ENCODE measurements at places on chromosomes 16 and 17. TPM values are rescaled to one million over a fixed set of nuclear protein-coding genes. Genes with fewer than 3 reads are reported as not detected.

The MYH8 gene
- total RNA-seq: not detected

The LRRC46 gene
- 0.41 TPM for total RNA-seq

DNA sequence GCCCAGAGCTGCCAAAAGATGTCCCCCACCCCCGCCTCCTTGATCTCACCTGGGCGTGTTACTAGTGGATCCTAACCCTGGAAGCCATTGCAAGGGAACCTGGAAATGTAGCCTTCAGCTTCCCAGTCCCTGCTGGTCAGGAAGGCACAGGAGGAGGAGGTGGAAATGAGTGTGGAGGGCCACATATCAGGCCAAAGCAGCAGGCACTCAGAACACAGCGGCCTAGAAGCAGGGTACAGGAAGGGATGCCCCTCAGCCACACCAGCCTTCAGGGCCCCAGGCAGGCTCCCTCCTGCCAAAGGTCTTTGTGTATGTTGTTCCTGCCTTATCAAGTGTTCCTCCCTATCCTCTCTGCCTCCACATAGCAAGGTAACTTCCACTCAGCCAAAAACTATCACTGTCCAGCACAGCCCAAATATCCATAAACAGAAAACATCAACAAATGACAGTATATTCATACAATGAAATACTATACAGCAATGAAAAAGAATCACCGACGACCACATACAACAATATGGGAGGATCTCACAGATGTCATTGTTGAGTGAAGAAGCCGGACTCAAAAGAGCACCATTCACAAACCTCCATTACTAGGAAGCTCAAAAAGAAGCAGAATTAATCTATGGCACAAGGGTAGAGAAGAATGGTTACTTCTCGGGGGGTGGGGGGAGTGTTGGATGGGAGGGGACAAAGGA is 28.2 kb upstream of the TNFRSF13B start:
- no peak for DNase-seq

The TBC1D3E gene
- total RNA-seq: not detected

- DNase-seq: no peak
Observed at GRCh38 chr16:25052530-25052929, 37.4 kb upstream of the ARHGAP17 start.

- no peak for DNase-seq
Observed at GRCh38 chr17:68581863-68582645, 19.1 kb downstream of the FAM20A start.

- DNase-seq: no peak
Observed at GRCh38 chr16:50578137-50578536, 29.9 kb downstream of the NKD1 start.

The KRT25 gene
- total RNA-seq: not detected

- no peak for DNase-seq
Observed at GRCh38 chr16:73670836-73671820, 623.2 kb upstream of the ZFHX3 start.

- no peak for DNase-seq
Observed at GRCh38 chr17:37844158-37844976, 79.8 kb upstream of the TBC1D3K start.

GRCh38 chr17:11241611-11242226 is 706 bp downstream of the SHISA6 start:
- DNase-seq: no peak

The ZNF785 gene
- 8.8 TPM for total RNA-seq

GRCh38 chr16:1055557-1055924 is 17.0 kb upstream of the SSTR5 start:
- DNase-seq: no peak

- no peak for DNase-seq
Observed at GRCh38 chr16:58727028-58727781, 6.9 kb downstream of the GOT2 start.

GRCh38 chr17:7912927-7913524 is 3.1 kb downstream of the RNF227 start:
- peak; percentile 63 for DNase-seq

The KRTAP9-8 gene
- not detected for total RNA-seq

The TNFSF12 gene
- total RNA-seq: 9.4 TPM

The AFMID gene
- total RNA-seq: 49.7 TPM

The CNGB1 gene
- not detected for total RNA-seq

DNA sequence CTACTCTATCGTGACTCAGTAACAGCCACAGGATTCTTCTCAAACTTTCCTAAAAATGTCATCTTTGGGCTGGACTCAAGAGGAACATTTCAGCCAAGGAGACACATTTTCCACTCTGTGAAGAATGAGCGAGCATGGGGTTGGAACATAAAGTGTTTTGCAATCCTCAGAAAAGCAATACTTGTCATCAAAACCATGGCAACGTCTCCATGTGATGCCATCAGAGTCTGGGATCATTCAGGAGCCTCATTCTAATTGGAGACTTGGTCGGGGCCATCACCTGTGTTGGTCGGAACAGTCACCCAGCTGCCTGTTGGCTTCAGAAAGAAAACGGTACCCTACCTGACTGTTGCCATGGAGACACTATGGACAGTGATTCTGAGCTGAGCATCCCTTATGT is 25.5 kb downstream of the MYOCD start:
- DNase-seq: no peak

All from kidney epithelial cell (primary cell).